ENCODE measurements at places on chromosomes 12 and 14. TPM values are rescaled to one million over a fixed set of nuclear protein-coding genes. Genes with fewer than 3 reads are reported as not detected.

The ADIPOR2 gene
- total RNA-seq = 34.1 TPM

The CCDC175 gene
- total RNA-seq = not detected

The AMDHD1 gene
- not detected for total RNA-seq

The LRRIQ1 gene
- total RNA-seq = under 0.01 TPM

The SLC10A1 gene
- not detected for total RNA-seq

The DHH gene
- total RNA-seq = not detected

The SCNN1A gene
- total RNA-seq = under 0.01 TPM

The KRT82 gene
- total RNA-seq = not detected

The SELPLG gene
- total RNA-seq = 1.3 TPM

The EXOC3L4 gene
- total RNA-seq = under 0.01 TPM

The MYF5 gene
- not detected for total RNA-seq

The PPFIA2 gene
- total RNA-seq = 4.7 TPM

The CAMKK2 gene
- total RNA-seq = 16.4 TPM

The TEX52 gene
- not detected for total RNA-seq

The ETFRF1 gene
- total RNA-seq = 27.2 TPM

The KCNH5 gene
- total RNA-seq = under 0.01 TPM

The IRAK3 gene
- 2.6 TPM for total RNA-seq

The GPR65 gene
- total RNA-seq = 0.32 TPM

The CMA1 gene
- not detected for total RNA-seq

The CD69 gene
- not detected for total RNA-seq

The C14orf132 gene
- 20.6 TPM for total RNA-seq

The CIROP gene
- total RNA-seq = not detected

Data from fibroblast of villous mesenchyme (primary cell).